ENCODE measurements at places on chromosomes 12 and 14. TPM values are rescaled to one million over a fixed set of nuclear protein-coding genes. Genes with fewer than 3 reads are reported as not detected.

Gene PPM1H
- 1.6 TPM for total RNA-seq

Gene KRT78
- not detected for total RNA-seq

Gene CBLN3
- total RNA-seq: 1.9 TPM

Gene TMPRSS12
- total RNA-seq: not detected

Gene TAS2R46
- total RNA-seq: 0.11 TPM

Gene SCNN1A
- 0.32 TPM for total RNA-seq

GRCh38 chr12:86712425-86712843 is 456.2 kb upstream of the MGAT4C start:
- peak; percentile 99 for DNase-seq

- no peak for DNase-seq
Measured at GRCh38 chr12:4331842-4332241, 10.8 kb downstream of the TIGAR start.

DNA sequence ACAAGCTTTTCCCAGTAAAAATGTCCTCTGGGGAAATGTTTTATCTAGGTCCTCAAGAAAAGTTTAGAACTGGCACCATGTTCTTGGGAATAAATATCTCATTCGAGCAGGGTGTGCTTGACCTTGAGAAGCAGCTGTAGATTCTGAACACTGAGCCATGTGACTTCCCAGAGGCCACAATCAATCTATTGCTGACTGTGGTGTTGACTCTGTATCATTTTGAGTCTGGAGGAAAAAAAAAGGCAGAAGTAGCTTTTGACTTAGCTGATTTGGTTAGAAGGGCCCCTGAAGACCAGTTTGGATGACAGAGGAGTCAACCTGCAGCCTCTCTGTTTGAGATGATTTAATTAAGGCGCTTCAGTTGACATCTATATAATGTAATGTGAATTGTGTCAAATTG is 592.4 kb upstream of the SEL1L start:
- DNase-seq: no peak

DNA sequence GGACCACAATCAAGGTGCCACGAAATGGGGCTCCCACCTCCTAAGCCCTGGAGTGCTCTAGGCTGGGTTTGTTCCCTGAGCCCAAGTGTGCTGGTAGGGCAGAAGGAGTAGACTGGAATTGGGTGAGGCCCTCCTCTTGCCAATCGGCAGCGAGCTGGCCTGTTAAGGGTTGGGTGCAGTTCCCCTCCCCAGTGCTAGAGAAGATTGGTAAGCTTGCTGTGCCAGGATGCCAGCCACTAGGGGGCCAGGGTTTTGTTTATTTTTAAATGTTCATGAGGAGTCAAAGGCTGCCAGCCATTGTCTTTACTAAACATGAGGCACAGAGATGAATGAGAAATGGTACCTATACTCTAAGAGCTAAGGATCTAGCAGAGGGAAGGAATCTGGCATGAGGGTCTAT is 79.7 kb downstream of the SPTB start:
- peak; percentile 48 for DNase-seq

- no peak for DNase-seq
Measured at GRCh38 chr14:104376202-104377140, 203.1 kb upstream of the C14orf180 start.

DNA sequence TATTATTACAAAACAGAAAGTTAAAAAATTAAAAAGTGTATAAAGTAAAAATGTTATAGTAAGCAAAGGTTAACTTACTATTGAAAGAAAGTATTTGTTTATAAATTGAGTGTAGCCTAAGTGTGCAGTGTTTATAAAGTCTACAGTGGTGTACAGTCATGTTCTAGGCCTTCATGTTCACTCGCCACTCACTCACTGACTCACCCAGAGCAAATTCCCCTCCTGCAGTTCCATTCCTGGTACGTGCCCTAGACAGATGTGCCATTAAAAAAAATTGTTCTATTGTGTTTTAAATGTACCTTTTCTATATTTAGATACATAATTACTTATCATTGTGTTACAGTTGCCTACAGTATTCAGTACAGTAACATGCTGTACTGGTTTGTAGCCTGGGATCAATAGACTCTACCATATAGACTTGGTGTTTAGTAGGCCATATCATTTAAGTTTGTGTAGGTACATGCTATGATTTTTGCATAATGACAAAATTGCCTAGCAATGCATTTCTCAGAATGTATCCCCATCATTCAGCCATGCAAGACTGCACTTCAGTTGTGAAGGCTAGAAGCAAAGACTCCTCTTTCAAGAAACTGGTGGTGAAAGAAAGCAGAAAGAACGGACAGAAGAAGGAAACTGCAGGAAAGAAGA is 100.6 kb downstream of the DACT1 start:
- peak; percentile 88 for DNase-seq

- DNase-seq: no peak
Measured at GRCh38 chr14:25001156-25001555, 48.8 kb downstream of the STXBP6 start.

DNA sequence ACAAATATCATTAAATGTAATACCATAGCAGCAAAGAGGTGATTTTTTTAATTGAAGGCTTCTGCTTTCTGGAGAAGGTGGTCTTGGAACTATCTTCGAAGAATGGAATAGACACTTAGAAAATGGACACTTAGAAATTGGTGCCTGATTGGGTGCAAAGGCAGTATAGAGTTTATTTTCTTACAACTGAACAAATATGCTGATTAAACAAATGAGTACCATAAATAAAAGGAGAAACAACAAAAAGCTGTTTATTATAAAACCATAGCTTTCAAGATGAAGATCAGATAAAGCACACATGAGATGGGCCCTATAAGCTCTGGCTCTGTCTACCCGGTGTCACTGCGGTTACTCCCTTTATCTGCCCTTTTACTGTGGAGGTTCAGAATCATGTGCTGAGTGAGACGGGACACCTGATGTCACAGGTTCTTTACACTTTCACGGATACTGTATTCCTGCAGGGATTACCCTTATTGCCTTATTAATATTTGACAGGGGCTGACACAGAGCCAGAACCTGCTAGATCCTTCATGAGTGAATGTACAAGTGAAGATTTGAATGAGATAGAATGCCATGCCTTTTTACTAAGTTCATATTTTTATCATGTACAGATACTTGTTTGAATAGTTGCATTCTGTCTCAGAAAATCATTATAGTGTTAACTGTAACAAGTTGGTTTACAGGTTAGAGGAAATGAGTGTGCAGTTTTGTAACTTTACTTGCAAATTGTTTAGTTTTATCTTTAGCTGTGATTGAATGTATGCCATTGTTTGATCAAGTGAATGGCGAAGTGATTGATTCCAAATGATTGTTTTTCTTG is 477.5 kb upstream of the RGS6 start:
- DNase-seq: no peak

GRCh38 chr12:115103884-115104883 is 420.2 kb upstream of the TBX3 start:
- no peak for DNase-seq

GRCh38 chr12:34398706-34399630 is 376.7 kb downstream of the ALG10 start:
- no peak for DNase-seq

DNA sequence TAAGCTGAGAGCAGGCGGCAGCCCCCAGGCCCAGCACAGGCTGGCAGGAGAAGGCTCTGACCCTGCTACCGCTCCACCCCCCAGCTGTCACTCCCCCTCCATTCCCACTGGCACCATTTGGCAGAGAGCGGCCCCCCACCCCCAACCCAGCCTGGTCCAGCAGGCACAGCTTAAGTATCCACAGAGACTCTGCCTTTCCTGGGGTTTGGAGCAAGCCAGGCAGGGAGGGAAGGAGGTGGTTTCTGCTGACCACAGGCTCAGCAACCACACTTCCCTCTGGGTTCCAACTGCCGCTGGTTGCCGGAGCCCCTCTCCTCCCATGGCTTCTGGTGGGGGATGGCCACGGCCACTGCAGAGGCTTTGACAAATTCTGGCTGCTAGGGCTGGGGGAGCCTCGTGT is 30.5 kb upstream of the CCND2 start:
- no peak for DNase-seq

DNA sequence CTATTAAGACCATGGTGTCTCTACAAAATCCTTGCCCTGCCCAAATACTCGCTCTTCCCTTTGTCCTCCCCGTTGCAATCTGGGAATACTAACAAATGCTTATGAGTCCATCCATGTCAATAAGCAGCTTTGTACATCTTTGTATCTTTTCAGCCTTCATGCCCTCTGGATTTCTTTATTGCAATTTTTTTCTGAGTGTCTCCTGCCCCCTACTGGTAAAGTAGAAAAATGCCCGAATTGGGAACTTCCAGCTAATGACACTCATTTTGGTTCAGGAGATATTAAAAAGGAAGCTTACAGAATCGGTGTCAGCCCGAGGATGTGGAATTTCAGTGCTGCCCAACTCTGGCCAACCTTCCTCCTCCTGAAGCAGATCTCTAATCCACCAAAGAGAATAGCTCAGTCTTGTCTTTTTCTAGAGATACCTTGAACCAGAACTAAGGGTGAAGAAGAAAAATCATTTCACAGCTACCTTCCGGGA is 46.0 kb downstream of the SH2B3 start:
- peak; percentile 68 for DNase-seq

Measured in LHCN-M2 (cell line).